ENCODE measurements at places on chromosomes 1 and 21.

- DNase-seq, result no peak
These were observed 49.3 kb downstream of the VWA5B1 start for GRCh38 chr1:20339811-20340457.

DNA sequence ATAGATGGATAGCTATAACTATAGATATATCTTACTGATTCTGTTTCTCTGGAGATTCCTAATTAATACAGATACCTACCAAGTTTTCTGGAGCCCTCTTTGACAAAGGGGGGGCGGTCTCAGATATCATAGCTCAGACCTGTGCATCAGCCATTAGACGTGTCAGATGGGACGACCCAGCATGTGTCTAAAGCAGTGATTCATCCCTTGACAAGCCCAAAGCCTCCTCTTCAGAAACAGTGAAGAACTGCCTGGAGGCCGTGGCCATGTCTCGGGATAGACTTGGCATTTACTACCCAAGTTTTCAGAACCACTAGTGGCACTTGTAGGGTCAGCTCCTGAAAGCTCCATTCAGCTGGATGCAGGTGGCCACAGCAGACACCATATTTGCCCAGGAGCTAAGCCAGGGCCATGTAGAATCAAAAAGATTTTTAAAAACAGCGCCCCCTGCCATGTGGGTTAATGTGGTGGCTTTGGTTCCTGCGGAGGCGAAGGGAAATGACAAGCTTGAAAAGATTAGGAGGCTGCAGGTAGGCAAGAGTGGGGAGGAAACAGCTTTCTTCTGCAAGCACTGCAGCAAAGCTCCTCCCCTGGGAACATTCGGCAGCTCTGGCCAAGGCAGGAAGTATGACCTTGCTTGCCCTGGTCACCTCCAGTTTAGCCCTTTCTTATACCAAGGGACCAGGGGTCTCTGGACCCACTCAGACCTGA is 82.2 kb downstream of the FBXO2 start:
- DNase-seq, result peak; percentile 24

DNA sequence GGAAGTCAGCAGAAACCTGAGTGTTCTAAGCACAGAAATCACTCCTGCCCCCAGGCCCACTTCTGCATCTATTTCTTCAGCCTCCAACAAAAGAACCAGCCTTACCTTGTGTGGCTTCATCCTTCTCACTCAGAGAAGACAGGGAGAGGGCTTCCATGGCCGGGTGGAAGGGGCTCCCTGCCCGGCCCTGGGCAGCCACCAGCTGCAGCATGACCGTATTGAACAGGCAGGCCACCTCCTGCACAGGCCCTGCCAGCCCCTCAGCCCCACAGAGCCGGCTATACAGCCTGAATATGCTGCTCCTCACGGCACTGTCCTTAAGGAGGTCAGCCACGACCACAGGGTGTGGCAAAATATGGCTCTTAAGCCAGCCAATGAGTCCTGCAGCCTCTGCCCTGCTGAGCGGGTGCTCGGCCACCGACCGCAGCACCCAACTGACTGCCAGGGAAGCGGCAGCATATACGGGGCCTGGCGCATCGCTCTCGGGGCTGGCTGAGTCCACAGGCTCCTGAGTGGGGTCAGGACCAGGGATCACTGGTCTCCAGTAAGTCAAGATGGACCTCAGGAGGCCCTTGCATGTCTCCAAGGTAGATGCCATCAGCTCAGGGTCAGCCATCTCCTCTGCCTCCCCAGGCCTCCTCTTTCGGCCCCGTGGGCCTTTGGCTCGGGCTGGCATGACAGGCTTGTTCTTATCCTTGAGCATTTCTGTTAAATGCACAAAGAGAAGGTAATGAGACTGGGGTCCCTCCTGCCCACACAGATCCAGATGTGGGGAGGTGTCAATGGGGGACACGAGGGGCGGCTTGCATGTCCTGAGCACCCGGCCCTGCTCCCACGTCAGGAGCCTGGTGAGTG is 17.9 kb downstream of the MRAP start:
- no peak for DNase-seq

DNA sequence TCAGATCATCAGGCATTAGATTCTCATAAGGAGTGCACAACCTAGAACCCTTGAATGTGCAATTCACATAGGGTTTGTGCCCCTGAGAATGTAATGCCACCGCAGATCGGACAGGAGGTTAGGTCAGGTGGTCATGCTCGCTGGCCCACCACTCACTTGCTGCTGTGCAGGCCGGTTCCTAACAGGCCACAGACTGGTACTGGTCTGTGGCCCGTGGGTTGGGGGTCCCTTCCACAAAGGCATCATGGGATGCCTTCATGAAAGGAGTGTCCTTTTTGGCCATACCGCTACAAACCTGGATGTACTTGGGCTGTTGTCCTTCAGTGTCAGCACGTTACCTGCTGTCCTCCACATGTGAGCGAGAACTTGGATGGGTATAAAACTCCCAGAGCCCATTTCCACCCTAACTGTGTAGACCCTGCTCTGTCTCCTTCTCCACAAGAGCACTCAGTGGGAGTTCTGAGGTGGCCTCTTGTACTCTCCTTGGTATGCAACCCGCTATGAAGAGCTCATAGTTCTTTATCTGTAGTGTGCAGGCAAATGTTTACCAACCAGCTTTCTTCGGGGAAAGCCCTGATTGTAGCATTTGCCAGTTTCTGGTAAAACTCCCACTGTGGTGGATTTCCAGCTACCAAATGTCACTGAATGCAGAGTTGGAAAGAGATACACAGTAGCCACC is 41.7 kb upstream of the SLC19A1 start:
- DNase-seq, result no peak

- no peak for DNase-seq
These were observed 117.3 kb downstream of the KAZN start for GRCh38 chr1:14715802-14716201.

GRCh38 chr1:87972811-87973210 is 644.1 kb downstream of the LMO4 start:
- DNase-seq, result no peak

DNA sequence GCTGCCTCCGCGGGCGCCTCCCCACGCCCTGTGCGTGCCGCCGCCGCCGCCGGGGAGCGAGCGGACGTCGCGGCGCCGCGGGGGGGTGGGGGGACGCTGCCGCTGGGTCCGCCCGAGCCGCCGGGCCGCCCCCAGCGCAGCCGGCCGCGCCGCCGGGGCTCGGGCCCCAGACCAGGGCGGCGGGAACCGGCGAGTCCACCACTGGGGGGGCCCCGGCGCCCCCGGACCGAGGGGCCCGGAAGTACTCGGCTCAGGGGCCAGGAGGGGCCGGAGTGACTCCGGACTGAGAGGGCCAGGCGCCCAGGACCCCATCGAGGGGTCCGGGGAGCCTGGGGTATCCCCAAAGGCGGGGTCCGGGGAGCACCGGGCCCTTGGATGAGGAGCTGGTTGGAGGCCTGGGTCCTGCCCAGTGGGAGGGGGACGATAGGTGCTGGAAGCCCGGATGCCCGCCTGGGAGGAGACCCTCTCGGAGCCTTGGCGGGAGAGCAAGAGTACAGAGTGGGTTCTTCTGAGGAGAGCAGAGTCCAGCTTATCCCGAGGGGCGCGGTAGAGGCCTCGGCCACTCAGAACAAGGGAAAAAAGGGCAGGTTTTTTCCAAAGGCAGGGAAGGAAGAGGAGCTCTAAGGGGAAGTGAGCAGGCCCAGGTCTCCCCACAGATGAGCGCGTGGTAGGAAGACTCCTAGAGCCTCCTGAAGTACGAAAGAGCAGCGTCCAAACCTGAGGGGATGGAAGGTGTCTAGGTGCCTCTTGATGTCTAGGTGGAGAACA is 556 bp downstream of the GMEB1 start:
- peak; percentile 33 for DNase-seq

GRCh38 chr1:15941044-15941840 is 34.7 kb downstream of the ZBTB17 start:
- DNase-seq, result no peak
